ENCODE measurements at places on chromosomes 5 and 9.

DNA sequence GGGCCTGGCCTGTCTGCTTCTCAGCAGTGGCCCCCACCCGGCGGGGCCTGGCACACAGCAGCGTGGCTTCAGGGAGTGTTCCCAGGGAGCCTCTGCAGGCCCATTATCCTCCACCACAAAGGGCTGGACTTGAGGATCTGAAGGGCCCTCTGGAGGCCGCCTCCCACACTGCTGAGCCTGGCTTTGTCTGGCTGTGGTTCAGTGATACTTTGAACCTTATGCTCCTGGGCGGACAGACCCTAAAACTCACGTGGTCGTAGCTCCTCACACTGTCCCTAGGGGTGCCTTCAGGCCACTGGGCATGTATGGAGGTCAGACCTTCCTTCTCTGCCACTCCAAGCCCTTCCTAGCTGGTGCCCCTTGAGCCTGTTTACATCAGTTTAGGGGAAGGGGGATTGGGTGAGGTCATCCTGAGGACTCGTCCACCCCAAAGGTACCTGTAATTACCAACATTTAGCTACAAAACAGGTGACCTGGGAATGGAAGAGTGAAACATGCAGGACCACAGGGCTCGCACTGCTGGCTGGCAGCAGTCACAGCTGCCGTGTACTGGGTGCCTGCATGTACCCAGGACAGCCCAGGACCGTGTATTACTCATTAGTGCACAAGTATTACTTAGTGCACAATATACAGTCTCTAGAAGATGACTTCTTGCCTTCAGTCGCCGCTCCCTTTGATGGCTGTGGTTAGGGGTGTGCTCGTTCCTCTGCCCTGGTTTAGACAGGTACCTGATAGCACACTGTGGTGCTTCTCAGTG, 8.5 kb downstream of the GRHPR start:
- DNase-seq: peak; percentile 70

DNA sequence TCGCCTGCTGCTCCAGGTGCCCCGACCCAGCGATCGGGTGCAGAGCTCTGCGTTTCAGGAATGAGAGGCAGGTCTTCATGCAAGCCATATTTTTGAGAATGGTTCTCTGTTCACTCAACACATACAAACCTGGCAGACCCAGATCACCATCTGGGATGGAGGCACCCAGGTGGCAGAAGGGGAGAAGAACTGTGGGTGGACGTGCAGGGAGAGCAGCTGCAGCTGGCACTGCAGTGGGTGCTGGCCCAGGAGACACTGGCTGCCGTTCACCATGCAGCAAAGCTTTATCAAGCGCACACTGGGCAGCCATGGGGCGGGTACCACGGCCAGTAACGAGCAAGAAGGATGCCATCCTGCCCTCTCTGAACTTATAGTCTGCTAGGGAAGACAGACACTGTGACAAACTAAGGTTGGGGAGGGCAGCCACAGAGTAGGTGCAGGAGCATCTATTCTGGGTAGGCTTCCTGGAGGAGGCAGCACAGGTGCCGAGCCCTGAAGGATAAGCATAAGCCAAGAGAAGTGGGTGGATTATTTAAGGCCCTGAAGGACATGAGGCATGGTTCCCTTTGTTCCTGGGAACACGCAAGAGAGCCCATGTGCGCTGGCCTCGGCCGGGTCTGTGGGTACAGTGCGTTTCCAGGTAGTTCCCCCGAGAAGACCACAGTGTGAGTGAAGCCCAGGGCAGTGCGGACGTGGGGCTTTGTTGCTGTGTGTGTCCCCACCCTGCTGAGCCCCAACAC, 46.2 kb upstream of the FCN2 start:
- DNase-seq: no peak

DNA sequence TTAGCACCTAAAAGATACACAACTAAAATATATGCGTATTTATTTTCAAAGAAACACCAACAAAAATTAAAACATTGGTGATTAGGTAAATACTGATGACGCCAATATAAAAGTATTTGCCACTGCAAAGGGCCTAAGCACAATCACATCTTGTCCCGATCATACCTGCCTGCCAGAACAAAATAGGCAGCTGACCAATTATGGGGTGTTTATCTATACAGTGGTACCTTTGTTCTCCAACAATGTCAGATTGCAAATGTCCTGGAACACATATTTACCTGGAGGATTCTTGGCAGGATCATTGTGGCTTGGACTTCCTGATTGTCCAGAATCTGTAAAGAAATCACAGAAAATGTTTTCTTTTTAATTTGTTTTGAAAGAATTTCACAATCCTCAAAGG, 134.5 kb downstream of the NFIB start:
- DNase-seq: no peak

GRCh38 chr9:32251539-32251938, 132.9 kb upstream of the ACO1 start:
- peak; percentile 67 for DNase-seq

GRCh38 chr5:35089334-35090314, 41.9 kb upstream of the AGXT2 start:
- DNase-seq: peak; percentile 80

DNA sequence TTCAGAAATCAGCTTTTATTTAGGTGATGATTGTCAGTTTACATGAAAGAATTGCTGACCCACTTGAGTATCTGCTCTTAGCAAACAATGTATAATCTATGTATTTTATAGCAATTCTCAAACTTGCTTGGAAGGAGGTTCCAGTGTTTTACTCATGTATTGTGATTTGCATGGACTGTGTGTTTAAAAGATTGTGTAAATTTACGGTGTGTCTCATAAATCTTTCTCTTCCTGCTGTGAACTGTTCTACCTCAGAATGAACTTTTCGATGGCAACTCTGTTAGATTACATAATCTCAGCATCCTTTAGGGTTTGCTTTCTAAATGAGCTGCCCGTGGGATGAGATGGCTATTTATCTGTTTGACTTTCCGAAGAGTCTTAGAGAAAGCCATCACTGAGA, 122.5 kb downstream of the MEF2C start:
- no peak for DNase-seq

DNA sequence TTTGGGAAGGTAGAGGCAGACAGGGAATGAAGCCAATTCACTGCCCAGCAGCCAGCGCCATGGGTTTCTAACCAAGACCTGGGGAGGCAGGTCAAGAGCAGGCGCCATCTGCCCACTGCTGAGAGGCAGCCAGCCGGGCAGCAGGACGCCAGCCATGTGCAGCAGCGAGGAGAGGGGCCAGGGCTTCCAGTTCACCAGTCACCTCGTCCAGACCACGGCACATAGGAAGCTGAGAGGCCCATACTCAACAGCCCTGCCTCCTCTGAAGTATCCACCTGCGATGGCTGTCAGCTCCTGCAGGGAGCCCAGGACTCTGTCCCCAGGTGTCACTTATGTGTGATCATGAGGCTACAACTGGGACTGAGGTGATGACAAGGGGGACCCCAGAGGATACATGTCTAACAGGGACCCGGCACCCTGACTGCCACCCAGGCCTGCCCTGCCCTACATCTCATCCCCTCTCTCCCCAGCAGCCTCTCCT, 30.1 kb downstream of the IPPK start:
- peak; percentile 21 for DNase-seq

GRCh38 chr5:72063219-72063819, 44.0 kb upstream of the MAP1B start:
- DNase-seq: no peak

GRCh38 chr9:123034881-123035510, 1.5 kb downstream of the GPR21 start:
- no peak for DNase-seq

- DNase-seq: no peak
Measured at GRCh38 chr9:8653855-8654254, 854.3 kb upstream of the DMAC1 start.

- DNase-seq: no peak
Measured at GRCh38 chr5:171841984-171842776, 56.6 kb downstream of the SMIM23 start.

DNA sequence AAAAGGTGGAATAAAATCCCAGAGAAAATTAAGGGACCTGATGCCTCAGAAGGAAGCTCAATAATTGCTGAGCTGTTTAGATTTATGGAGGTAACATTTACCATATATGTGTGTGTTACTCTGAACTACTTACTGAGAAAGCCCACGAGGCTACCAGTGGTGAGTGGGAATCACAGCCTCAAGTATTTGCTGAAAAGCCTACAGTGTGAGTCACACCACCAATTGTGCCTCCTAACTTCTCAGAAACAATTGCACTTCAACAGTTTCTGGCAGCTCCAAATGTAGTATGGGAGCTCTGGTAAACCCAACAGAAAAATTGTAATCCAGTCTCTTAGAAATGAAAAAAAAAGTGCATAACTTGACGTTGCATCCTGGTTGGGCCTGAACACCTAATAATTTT, 551.6 kb downstream of the PRDM9 start:
- DNase-seq: no peak

DNA sequence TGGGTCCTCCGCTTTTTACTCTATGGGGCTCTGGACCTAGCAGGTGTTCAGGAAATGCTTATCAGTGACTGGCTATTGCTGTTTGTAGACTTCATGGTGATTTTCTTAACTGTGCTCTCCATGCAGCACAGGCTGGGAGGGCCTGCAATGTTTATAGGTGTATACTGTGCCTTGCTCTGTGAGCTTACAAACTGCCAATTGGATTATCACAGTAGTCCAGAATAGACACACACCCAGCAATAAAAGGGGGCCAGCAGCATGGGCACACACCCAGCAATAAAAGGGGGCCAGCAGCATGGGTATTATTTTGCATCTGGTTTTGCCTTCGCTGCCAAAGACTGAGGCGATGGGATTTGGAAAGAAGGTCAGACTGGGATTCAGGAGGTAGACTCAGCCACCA, 100.0 kb downstream of the CRB2 start:
- no peak for DNase-seq

DNA sequence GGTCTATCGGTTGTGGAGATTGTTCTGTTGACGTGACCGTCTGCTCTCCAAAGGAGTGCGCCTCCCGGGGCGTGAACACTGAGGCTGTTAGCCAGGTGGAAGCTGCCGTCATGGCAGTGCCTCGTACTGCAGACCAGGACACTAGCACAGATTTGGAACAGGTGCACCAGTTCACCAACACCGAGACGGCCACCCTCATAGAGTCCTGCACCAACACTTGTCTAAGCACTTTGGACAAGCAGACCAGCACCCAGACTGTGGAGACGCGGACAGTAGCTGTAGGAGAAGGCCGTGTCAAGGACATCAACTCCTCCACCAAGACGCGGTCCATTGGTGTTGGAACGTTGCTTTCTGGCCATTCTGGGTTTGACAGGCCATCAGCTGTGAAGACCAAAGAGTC, 128.9 kb upstream of the DMRT1 start:
- DNase-seq: no peak

DNA sequence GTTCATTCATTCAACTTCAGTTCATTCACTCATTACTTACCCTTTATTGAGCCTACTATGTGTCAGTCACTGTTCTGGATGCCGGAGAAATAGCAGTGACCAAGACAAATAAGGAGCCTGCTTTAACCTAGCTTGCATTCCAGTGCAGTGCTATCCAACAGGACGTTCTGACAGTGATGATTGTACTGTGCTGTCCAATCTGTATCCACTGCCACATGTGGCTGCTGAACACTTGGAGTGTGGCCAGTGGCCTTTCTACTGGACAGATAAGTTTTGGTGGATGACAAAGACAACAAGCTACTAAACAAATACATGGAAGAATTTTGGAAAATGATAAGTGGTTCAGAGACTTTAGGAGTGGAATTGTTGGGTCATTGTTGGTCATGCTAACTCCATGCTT, 33.6 kb downstream of the SUB1 start:
- no peak for DNase-seq

DNA sequence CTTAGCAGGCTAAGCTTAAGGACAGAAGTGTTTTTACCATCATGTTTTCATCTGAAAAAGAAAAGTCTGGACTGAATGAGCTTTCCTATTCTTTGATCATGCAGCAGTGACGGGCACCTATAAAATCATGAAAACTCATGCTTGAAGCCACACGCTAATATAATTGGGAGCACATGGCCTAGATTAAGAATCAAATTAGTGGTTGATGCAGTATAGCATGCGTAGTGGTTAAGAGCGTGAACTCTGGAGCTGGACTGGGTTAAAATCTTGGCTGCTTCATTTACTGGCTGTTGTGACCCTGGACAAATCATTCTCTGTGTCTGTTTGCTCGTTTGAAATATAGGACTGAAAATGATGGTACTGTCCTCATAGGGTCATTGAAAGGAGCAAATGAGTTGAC, 49.9 kb upstream of the IL13 start:
- no peak for DNase-seq

DNA sequence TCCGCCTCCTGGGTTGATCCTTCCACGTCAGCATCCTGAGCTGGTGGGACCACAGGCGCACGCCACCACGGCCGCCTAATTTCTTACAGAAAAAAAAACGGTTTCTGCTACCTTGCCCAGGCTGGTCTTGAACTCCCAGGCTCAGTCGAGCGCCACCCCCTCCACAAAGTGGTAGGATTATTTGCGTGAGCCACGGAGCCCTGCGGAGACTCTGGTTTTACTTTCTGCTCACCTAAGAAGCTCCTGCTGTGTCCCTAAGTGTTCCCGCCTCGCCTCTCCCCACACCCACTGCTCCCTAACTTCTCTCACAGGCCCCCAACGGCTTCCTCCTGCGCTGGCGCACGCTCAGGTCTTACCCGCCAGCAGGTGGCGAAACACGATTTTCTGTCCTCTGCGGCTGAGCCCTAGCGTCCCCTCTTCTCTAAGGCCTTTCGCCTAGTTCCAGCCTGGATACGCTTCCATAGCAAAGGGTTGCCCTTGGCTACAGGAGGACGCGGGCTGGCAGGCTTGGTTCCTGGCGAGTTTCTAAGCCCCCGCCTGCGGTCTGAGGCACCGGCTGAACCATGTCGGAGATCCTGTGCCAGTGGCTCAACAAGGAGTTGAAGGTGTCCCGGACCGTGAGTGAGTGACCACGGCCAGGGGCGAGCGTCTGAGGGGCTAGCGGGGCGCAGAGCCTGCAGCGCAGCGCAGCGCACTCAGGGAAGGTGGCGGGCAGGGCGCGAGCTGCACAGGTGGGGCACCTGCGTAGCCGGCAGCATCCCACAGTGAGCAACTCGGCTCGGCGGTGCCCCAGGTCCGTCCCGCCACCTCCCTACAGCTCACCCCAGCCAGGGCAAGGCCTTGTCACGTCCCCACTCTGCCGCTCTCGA, at the start of gene SPEF2:
Gene SPEF2, plus strand, starts transcription at position 429 of the 869 bp plus-strand sequence. Its CDS starts 135 bp downstream, at position 564.
- peak; percentile 89 for DNase-seq

- no peak for DNase-seq
Measured at GRCh38 chr9:136424750-136425362, 14.4 kb downstream of the PMPCA start.
